Right ventricle myocardium inferior (tissue), 1 donor: ENCODE measurements at places on chromosomes 12 and 14. TPM values are rescaled to one million over a fixed set of nuclear protein-coding genes. Genes with fewer than 3 reads are reported as not detected.

PLCZ1 gene
- not detected for total RNA-seq

- DNase-seq = no peak
These were observed 10.9 kb upstream of the GPR162 start for GRCh38 chr12:6810758-6811157.

DNA sequence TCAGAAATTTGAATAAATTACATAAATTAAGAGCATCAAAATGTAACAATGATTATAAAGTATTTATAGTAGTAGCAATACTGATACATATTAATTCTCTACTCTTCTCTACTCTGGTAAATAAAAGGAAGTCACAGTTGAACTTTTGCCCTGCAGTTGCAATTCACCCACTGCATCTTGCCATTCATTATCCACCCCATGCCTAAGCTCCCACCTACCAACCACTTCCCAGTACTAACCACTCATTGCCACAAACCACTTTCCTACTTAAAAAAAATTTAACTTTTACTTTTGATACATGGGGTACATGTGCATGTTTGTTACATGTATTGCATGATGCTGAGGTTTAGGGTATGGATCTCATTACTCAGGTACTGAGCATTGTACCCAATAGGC lies 174.0 kb downstream of the RASSF9 start:
- DNase-seq = no peak

DNA sequence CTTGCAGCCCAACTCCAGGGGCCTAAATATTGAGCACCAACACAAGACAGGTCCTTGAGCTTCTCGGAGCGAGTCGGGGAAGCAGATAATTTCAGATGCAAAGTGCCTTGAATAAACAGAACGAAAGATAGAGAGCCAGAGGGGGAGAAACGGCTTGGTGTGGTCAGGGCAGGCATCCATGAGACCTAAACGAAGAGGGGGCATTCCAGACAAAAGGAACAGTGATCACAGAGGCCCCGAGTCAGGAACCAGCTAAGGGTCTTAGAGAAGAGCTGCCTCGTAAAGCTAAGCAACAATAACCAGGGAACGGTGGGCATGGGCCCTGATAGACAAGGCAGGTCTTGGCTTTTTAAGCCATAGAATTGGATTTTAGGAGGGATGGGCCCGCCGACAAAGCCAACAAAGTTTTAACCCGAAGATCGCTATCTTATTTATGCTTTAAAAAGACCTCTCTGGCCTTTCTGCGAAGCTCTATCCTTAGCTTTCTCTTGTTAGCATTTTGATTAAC lies 421 bp upstream of the ACADS start:
- no peak for DNase-seq

DNA sequence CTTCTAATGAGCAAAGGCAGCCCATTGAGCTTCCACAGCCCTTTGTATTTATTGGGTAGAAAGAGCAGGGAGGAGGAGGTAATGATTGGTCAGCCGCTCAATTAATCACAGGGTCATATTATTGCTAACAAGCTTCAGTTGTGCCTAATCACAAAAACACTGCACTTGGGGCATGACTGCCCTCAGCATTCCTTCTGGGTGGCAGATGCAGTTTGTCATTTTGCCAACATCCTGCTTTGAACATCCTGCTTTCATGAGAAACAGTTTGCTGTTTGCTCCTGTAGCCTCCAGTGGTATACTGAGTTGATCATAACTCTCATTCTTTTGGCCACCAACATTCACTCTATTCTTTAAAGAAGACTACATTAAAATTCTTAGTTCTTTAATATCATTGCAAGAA lies 462.9 kb upstream of the MIS18BP1 start:
- no peak for DNase-seq

- no peak for DNase-seq
These were observed 18.2 kb downstream of the IFNG-AS1 start for GRCh38 chr12:68007466-68007865.

RASSF9 gene
- total RNA-seq = 6.2 TPM

FAIM2 gene
- total RNA-seq = 20.5 TPM

KRT80 gene
- total RNA-seq = not detected

DNA sequence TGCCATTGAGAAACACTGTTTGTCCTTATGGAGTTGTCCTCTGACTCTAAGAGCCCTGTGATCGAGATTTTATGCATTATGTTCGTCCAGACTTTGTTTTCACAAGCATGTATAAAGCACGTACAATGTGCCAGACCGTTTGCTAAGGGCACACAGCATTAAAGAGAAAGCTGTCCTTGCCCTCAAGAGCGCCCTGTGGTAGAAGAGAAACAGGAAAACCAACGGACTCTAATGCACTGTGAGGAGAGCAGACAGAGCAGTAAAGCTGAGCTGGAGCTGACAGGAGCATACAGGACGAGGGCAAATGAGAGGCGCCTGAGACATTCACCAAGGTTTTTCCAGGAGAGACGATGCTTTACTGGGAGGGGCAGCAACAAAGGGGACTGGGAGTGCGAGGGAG lies 66.2 kb upstream of the OVCH1 start:
- DNase-seq = no peak

DNA sequence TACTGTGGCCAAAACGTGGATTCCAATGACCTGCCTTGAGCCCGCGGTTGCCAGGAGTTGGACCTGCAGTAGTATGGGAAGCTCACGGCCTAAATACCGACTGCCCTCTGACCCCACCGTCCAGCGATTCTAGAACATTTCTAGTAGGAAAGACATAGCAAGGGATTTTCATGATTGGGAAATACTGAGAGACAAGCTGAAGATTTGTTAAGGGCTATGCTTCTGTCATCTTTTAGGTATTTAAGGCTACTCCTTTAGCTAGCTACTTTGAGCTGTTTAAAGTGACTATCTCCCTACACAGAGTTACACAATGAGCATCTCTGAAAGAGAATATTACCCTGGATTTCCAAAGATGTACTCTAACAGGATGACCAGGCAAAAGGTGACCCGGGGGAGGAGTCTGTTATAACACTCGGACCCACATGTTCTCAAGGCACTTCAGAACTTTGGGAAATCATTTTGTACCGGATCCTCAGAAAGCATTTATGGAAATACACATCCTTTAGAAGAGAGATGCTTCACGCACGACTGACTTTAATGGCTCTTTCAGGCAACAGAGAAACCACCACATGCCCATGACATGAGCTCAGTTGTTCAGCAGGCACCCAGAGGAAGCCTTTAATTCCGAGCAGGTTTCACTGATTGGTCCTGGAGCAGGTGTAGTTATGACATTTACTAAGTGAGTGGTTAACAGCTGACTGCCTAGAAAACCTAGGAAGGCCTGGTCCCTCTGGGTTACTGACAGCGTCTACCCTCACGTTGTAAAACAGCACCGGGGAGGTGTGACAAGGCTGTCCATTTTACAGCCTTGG lies 4.2 kb downstream of the BAG5 start:
- DNase-seq = no peak

GRCh38 chr12:79857675-79858074 lies 77.2 kb downstream of the PPP1R12A start:
- no peak for DNase-seq

GRCh38 chr12:99157946-99158345 lies 489.6 kb upstream of the GARIN6 start:
- no peak for DNase-seq

DNA sequence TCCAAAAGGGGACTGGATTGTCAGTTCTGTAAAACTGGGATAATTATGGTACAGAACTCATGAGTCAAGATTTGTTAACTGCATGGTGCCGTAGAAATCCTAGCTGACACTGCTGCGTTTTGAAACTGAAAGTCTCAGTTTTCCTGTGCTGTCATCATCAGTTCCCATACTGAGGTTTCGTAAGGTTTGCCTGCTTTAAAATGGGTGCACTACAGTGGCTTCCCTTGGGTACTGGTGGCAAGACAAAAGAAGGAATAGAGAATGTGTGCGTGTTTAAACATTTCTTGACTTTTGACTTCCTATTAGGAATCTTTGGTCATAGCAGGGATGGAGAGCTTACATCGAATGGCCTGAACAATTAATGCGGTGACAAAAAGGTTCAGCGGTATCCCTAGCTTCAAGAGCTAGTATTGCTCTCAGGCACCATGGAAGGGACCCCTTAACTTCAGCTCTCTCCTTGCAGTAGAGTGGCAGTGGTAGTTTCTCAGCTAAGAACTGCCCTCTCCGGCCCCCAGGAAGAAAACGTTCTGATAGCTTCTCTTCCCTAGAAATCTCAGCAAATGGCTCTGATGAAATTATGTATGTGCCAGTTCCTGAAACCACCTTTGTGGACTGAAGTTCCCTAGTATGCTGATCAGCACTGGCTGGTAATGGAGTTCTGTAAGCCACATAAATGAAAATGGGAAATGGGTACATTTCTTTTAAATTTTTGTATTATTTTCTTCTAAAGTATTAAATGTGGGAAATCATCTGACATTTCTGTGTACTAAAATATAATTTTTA lies 28.9 kb downstream of the ANO6 start:
- no peak for DNase-seq

GRCh38 chr12:11677093-11677492 lies 27.6 kb downstream of the ETV6 start:
- DNase-seq = no peak

RFX4 gene
- total RNA-seq = not detected

DNA sequence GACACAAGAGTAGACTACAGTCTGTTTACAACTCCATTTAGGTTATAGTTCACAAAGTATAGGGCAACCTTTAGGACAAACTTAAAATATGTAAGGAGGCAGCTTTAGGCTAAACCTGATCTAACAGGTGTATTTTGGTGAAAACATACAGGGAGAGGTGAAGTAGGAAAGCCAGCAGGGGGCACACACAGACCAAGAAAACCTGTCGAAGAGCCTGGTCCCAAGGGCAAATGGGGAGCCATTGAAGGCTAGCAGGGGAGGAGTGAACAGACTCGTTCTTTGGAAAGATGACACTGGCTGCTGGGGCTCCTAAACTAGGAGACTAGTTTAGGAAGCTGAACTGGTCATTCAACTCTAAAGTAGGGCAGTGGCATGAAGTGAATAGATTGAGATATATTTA lies 138.8 kb upstream of the WSCD2 start:
- DNase-seq = no peak

LRRIQ1 gene
- total RNA-seq = 0.08 TPM

- DNase-seq = no peak
These were observed 112.0 kb downstream of the SLC15A5 start for GRCh38 chr12:16165506-16165905.

DNA sequence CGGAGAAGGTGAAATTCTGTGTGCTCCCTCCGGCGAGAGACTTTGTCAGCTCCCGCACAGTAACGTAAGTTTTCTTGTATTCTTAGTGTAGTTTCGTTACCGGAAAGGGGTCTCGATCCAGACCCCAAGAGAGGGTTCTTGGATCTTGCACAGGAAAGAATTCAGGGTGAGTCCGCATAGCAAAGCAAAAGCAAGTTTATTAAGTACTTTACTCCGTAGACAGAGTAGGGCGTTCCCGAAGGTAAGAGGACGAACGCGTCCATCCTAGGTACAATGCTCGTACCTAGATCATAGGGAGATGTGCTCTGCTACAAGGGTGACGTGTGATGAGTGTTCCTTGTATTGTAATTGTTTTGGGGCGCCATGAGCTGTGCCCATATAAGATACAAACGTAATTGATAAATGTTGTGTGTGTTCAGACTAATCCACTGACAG lies 293 bp downstream of the IFI27L1 start:
- no peak for DNase-seq

- DNase-seq = no peak
These were observed 116.4 kb downstream of the DICER1 start for GRCh38 chr14:95040708-95041476.

GRCh38 chr12:238116-238515 lies 24.2 kb upstream of the SLC6A12 start:
- no peak for DNase-seq

SLC10A1 gene
- total RNA-seq = not detected

KCNH3 gene
- total RNA-seq = 0.27 TPM
